ENCODE measurements at places on chromosomes 6 and 20.

GRCh38 chr6:40520084-40520483 lies 67.1 kb downstream of the LRFN2 start:
- DNase-seq: no peak

- DNase-seq: no peak
These were observed 37.5 kb upstream of the PHACTR3 start for GRCh38 chr20:59566631-59567524.

- DNase-seq: no peak
These were observed 279.6 kb upstream of the JAG1 start for GRCh38 chr20:10953437-10953836.

GRCh38 chr6:145451029-145451428 lies 284.3 kb downstream of the EPM2A start:
- DNase-seq: no peak

DNA sequence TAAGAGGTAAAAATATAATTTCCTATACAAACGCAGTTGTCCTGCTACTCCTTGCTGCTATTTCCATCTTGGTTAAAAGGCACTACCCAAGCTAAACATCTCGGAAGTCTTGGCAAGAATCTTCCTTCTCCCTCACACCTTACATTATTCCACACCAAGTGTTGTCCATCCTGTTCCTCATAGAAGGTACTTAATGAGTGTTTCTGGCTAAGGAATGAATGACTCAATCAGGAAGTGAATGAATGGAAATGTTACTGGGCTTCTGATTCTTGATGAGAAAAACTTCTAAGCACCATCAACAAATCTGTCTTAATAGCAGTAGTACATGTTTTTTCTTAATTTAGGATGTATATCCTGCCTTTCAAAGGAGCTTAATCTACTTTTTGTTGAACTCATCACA lies 40.6 kb upstream of the RSPO3 start:
- DNase-seq: no peak

- no peak for DNase-seq
These were observed 187.1 kb downstream of the MYLK4 start for GRCh38 chr6:2563635-2564034.

DNA sequence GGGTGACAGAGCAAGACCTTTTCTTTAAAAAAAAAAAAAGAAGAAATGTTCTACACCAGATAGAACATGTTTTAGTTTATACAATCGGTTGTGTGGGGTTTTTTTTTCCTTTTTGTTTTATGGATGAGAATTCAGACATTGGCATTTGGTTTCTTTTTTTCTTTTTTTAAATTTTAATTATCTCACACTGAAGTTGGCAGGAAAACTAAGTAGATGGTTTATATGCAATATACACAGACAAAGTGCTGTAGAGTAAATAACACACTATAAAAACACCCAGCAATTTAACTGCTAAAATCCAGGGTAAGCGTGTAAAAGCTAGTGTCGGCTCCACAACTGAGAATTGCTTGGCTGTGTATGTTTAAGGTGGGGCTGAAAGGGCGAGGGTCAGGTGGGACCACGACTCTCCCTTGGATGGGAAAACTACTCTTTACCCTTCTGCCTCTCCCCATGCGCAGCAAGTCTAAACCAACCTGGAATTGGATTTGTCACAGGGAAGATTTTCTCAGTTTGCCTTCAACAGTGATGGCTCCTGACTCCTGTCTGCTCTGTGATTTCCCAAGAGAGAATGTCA lies 147.1 kb upstream of the MARCKS start:
- no peak for DNase-seq

DNA sequence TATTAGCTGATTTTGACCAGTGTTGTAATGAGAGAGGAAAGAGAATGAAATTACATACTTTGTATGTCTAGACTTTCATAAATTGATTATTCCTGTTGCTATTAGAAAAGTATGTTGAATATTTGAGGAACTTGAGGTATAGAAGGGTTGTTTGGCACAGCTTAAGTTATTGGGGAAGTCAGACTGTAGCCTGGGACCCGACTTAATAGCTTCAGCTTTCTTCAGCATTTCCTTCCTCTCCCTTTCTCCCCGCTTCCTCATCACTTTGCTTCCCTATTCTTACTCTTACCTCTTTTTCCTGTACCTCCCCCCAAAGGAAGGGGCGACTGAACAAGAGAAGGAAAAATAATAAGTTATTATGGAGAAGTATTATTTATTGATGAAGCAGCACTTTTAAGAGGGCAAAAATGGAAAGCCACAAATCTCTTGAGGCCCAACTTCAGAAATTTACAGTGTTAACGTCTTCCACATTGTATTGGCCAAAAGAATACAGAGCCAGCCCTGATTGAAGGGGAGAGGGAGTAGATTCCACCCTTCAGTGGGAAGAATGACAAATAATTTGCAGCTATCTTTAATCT lies 7.4 kb downstream of the SENP6 start:
- no peak for DNase-seq

- DNase-seq: no peak
These were observed 16.4 kb downstream of the GABRR1 start for GRCh38 chr6:89200706-89201215.

DNA sequence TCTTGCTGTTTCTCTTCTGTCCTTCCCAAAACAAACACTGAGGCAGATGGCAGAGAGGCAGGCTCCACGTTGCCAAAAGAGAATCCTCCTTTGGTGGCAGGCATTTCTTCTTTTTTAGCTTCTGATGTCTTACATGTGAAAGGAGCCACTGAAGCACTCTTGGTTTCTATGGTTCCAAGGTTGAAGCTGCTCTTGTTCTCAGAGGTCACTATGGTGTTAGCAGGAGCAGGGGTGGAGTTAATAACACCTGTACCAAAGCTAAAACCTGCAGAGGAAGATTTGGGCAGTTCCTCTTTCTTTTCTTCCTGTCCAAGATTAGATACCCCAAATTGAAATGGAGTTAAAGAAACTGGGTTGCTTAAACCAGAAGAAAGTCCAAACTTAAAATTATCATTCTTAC lies 28.8 kb downstream of the FAM8A1 start:
- DNase-seq: no peak

DNA sequence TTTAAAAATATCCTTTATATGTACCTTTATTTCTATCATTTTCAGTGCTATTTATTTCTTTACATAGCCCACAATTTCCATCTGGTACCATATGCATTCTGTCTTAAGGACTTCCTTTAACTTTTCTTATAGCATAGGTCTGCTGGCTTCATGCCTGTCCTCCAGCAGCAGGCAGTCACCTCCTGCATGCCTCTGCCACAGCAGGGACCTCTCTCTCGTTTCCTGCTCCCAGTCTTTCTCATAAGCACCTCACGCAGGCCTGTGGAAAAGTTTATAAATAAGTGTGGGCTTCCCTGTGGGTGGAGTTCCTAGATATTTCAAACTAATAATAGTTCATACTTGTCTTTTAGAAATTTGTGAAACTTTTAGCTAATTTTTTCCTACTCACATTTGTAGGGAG lies 133.9 kb downstream of the KCNQ5 start:
- DNase-seq: no peak

DNA sequence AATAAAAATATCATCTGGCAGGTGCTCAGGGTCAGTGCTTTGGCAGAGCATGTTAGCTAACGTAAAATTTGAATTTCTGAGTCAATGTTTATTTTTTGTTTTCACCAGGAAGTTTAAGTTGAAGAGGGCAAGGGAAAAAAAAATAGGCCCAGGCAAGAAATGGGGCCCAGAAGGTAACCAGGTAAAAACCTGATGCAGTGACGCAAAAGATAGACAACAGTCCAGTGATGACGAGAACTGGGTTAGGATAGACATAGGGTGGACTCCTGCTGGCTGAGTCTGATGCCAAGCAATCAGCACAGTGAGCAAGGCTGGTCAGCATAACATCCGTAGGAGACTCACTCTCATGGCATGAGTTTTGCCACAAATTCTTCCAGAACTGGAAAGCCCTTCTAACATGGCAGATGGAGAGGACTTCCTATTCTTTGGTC lies 42.2 kb downstream of the ZHX3 start:
- DNase-seq: no peak

- no peak for DNase-seq
These were observed 110.0 kb downstream of the MAP7 start for GRCh38 chr6:136440203-136440602.

GRCh38 chr20:52896348-52896747 lies 75.8 kb upstream of the TSHZ2 start:
- no peak for DNase-seq

GRCh38 chr6:161254464-161255253 lies 19.2 kb downstream of the AGPAT4 start:
- no peak for DNase-seq

- no peak for DNase-seq
These were observed 735 bp downstream of the FAM135A start for GRCh38 chr6:70413992-70414494.
